ENCODE measurements at places on chromosomes 3 and 15. TPM values are rescaled to one million over a fixed set of nuclear protein-coding genes. Genes with fewer than 3 reads are reported as not detected.
A peak's percentile ranks its signal among the peaks of the same experiment; 100 is the strongest.

The TM4SF18 gene
- total RNA-seq = not detected

The MKRN2OS gene
- total RNA-seq = not detected

The GASK1A gene
- total RNA-seq = not detected

The GRAMD1C gene
- total RNA-seq = 12.2 TPM

The ALDH1L1 gene
- total RNA-seq = not detected

The C3orf20 gene
- total RNA-seq = 0.16 TPM

The NRG4 gene
- 0.93 TPM for total RNA-seq

The PRSS50 gene
- total RNA-seq = not detected

The FGF12 gene
- not detected for total RNA-seq

The HIGD2B gene
- total RNA-seq = 0.55 TPM

The SPTBN5 gene
- total RNA-seq = 1.1 TPM

- DNase-seq = no peak
- no peaks in the 10 kb centered on the region for H3K27me3 ChIP-seq
- H3K36me3 ChIP-seq = no peaks in the 10 kb centered on the region
- H3K27ac ChIP-seq = no peak overlapping the region
- no peaks in the 10 kb centered on the region for H3K4me1 ChIP-seq
These were observed 14.3 kb upstream of the BCL6 start for GRCh38 chr3:187759601-187760000.

DNA sequence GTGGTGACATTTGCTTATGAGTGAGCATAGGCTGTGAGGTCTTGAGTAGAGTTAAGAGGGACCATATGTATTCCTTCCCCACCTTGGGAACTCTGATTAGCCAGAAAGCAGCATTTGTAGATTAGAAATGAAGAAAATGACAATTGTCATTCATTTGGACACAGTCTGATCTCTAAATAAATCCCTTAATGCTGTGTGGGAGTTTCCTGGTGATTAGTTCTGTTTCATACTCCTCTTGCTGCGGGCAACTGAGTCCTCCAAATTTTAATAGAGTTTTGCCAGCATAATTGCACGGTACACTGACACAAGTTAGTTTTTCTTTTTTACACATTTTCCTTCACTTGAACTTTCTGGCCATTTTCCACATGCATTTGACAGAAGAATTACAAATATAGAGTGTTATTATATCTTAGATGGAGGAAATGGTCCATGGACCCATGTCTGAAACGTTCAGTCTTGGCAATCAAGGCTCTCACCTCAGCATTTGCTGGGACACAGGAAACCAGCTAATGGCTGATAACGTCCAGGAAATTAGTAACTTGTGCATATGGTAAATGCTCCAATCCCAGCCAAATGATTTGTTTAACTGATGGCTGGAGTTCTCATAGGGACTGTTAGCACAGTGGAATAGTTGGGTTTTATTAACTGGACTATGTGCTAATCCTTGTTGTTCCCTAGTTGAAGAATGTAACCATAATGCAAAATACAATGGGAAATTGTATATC is 321.2 kb downstream of the RBMS3 start:
- no peaks in the 10 kb centered on the region for H3K27me3 ChIP-seq

- H3K36me3 ChIP-seq = no peaks in the 10 kb centered on the region
- DNase-seq = no peak
- no peaks in the 10 kb centered on the region for H3K27me3 ChIP-seq
- peaks cover 8% of the 10 kb centered on the region for H3K4me1 ChIP-seq
- no peak overlapping the region for H3K27ac ChIP-seq
These were observed 584.4 kb upstream of the TBL1XR1 start for GRCh38 chr3:177781686-177782161.

DNA sequence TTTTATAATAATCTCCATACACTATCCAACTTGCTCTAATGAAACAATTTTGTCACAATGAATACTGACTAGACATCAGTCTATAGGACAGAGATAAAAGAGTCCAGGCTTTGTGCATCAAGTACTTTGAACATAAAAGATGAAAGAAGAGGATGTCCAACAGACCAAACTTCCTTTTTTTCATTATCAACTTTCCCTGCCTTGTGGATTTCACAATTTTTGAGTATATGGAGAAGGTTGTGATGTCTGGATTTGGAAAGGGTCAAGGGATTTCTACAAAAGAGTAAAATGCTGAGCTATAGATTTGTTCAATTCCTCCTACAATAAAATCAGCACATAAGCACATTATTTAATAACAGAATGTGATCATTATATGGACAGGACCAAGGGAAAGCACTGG is 25.7 kb downstream of the CD47 start:
- peaks cover 75% of the 10 kb centered on the region for H3K36me3 ChIP-seq
- H3K27ac ChIP-seq = peak overlapping the region; percentile 73
- no peaks in the 10 kb centered on the region for H3K27me3 ChIP-seq

- H3K4me3 ChIP-seq = no peak overlapping the region
- H3K4me1 ChIP-seq = peaks cover 28% of the 10 kb centered on the region
- no peak overlapping the region for H3K27ac ChIP-seq
- no peak for DNase-seq
These were observed 31.6 kb upstream of the TIMP4 start for GRCh38 chr3:12190221-12190807.

DNA sequence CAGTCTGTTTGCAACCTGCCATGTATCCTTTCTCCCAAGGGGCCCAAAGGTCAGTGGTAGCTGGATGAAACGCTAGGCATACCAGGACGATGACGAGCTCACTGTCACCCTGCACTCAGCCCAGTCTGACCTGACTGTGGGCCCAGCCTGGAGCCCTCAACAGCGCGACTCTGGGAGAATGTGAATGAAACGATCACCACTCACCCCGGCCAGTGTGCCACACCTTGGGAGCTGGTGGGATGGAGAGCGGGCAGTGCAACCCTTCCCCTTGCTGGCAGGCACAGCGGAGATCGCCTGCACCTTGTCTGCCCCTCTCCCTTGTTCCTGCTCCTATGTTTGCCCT is 27.2 kb downstream of the SRPRB start:
- no peaks in the 10 kb centered on the region for H3K4me1 ChIP-seq
- H3K27me3 ChIP-seq = no peaks in the 10 kb centered on the region
- H3K27ac ChIP-seq = no peak overlapping the region
- H3K4me3 ChIP-seq = no peak overlapping the region

- DNase-seq = no peak
- peaks cover 1% of the 10 kb centered on the region for H3K27me3 ChIP-seq
- no peak overlapping the region for H3K27ac ChIP-seq
- no peaks in the 10 kb centered on the region for H3K36me3 ChIP-seq
- H3K4me1 ChIP-seq = peaks cover 1% of the 10 kb centered on the region
These were observed 94.1 kb downstream of the MYH15 start for GRCh38 chr3:108416111-108416869.

DNA sequence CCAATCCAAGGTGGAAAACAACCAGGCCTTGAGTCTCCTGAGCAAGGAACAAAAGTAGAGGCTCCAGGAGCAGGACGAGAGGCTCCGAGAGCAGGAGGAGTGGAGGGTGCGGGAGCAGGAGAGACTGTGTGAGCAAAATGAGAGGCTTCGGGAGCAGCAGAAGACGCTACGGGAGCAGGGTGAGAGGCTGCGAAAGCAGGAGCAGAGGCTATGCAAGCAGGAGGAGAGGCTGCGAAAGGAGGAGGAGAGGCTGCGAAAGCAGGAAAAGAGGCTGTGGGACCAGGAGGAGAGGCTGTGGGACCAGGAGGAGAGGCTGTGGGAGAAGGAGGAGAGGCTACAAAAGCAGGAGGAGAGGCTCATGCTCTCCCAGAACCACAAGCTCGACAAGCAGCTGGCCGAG is 60.3 kb upstream of the UBE2Q2 start:
- H3K4me3 ChIP-seq = no peak overlapping the region
- H3K27ac ChIP-seq = no peak overlapping the region
- DNase-seq = no peak
- H3K4me1 ChIP-seq = peaks cover 6% of the 10 kb centered on the region

DNA sequence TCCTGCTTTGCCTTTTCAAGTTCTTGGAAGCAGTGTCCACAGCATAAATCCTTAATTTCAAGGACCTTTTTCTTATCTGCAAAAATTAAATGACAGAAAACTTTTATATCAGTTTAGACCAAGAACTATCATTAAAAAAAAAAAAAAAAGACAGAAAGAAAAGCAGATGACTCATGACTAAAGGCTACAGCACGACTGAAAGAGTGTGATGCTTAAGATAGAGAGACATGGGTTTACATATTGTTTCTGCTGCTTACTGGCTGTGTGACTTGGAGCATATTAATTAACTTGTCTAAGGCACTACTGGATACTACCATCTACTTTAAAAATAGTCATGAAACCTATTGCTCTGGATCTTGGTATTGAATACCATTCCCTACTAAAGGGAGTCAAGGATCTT is 62.3 kb downstream of the CEP152 start:
- H3K27me3 ChIP-seq = no peaks in the 10 kb centered on the region
- H3K27ac ChIP-seq = no peak overlapping the region
- DNase-seq = no peak
- H3K36me3 ChIP-seq = peaks cover 52% of the 10 kb centered on the region
- H3K4me1 ChIP-seq = no peaks in the 10 kb centered on the region
- no peak overlapping the region for H3K4me3 ChIP-seq

- H3K4me3 ChIP-seq = no peak overlapping the region
- no peaks in the 10 kb centered on the region for H3K36me3 ChIP-seq
- H3K27me3 ChIP-seq = no peaks in the 10 kb centered on the region
- H3K4me1 ChIP-seq = no peaks in the 10 kb centered on the region
These were observed 65.1 kb upstream of the LCTL start for GRCh38 chr15:66630801-66631351.

GRCh38 chr3:87727783-87728182 is 331.0 kb downstream of the CGGBP1 start:
- DNase-seq = no peak
- no peaks in the 10 kb centered on the region for H3K36me3 ChIP-seq

GRCh38 chr15:68992696-68993095 is 21.8 kb upstream of the NOX5 start:
- H3K27ac ChIP-seq = no peak overlapping the region
- no peaks in the 10 kb centered on the region for H3K4me1 ChIP-seq
- no peaks in the 10 kb centered on the region for H3K36me3 ChIP-seq
- no peak overlapping the region for H3K4me3 ChIP-seq
- no peak for DNase-seq

- peaks cover 12% of the 10 kb centered on the region for H3K36me3 ChIP-seq
- DNase-seq = no peak
- H3K4me1 ChIP-seq = peaks cover 30% of the 10 kb centered on the region
- H3K4me3 ChIP-seq = no peak overlapping the region
- H3K27me3 ChIP-seq = no peaks in the 10 kb centered on the region
These were observed 314.7 kb downstream of the LPP start for GRCh38 chr3:188468662-188469061.

DNA sequence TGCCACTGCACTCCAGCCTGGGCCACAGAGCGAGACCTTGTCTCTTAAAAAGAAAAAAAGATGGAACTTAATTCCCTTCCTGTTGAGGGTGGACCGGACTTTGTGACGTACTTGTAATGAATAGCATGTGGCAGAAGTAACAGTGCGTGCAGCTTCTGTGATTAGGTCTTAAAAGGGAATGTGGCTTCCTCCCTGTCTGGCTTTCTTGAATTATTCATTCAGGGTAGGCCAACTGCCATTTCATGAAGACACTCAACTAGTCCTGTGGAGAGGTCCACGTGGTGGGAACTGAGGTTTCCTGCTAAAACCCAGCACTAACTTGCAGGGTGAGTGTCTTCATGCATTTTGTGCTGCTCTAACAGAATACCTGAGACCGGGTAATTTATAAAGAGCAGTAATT is 98.9 kb upstream of the PIAS1 start:
- no peak for DNase-seq
- no peaks in the 10 kb centered on the region for H3K27me3 ChIP-seq
- H3K36me3 ChIP-seq = no peaks in the 10 kb centered on the region
- H3K4me1 ChIP-seq = peaks cover 10% of the 10 kb centered on the region
- H3K27ac ChIP-seq = no peak overlapping the region

GRCh38 chr3:72836416-72836815 is 11.8 kb downstream of the SHQ1 start:
- no peaks in the 10 kb centered on the region for H3K4me1 ChIP-seq
- peaks cover 71% of the 10 kb centered on the region for H3K36me3 ChIP-seq
- H3K27ac ChIP-seq = no peak overlapping the region
- H3K27me3 ChIP-seq = no peaks in the 10 kb centered on the region

GRCh38 chr15:35306361-35306981 is 221.4 kb upstream of the NANOGP8 start:
- H3K4me3 ChIP-seq = no peak overlapping the region
- DNase-seq = no peak
- H3K4me1 ChIP-seq = no peaks in the 10 kb centered on the region
- no peaks in the 10 kb centered on the region for H3K27me3 ChIP-seq
- H3K27ac ChIP-seq = no peak overlapping the region

- no peak for DNase-seq
- H3K4me1 ChIP-seq = no peaks in the 10 kb centered on the region
- H3K36me3 ChIP-seq = no peaks in the 10 kb centered on the region
- H3K27me3 ChIP-seq = no peaks in the 10 kb centered on the region
- H3K4me3 ChIP-seq = no peak overlapping the region
- no peak overlapping the region for H3K27ac ChIP-seq
These were observed 242.3 kb upstream of the ROBO1 start for GRCh38 chr3:80010021-80010571.

DNA sequence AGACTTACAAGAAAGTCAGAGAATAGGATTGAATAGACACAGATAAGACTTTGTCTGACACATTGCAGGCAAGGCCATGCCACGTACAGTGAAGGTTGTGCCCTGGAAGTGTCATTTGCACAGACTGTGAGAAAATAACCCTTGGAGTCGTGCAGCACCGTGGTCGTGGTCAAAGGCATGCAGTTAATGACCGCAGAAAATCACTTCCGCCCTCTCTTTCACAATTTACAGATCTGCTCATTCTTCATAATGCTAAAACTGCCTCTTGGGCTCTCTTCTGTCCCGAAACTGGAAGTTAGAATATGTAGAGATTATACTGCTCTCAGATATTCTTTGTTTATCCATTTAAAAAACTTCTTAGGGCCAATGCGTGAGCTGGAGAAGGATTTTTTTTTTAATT is 73.2 kb upstream of the CTXND1 start:
- H3K27ac ChIP-seq = no peak overlapping the region
- no peak for DNase-seq
- H3K27me3 ChIP-seq = peaks cover 7% of the 10 kb centered on the region
- H3K4me1 ChIP-seq = no peaks in the 10 kb centered on the region

GRCh38 chr3:179750720-179751328 is 98.0 kb downstream of the USP13 start:
- no peak overlapping the region for H3K27ac ChIP-seq
- no peak for DNase-seq
- no peak overlapping the region for H3K4me3 ChIP-seq
- H3K27me3 ChIP-seq = no peaks in the 10 kb centered on the region
- H3K36me3 ChIP-seq = peaks cover 23% of the 10 kb centered on the region

DNA sequence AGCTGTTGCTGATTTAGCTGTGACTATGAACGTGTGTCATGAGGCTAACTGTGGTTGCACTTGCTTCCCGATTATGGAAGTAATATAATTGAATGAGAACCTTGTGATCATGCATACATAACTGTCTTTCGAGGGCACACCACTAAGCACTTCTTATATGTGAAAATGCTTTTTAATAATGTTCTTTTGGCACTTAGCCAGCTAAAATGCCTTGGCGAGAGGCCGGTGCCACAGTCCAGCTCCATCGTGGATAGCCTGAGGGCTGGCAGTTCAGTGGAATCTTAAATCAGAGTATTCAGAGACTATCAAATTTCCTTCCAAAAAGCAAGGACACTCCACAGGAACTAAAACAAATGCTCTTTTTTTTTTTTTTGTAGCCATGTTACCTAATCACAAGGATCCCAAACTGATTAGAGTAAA is 161.6 kb upstream of the FRMD4B start:
- no peaks in the 10 kb centered on the region for H3K4me1 ChIP-seq
- no peak for DNase-seq
- no peaks in the 10 kb centered on the region for H3K36me3 ChIP-seq
- no peak overlapping the region for H3K4me3 ChIP-seq

GRCh38 chr3:170689893-170690660 is 104.2 kb upstream of the SLC7A14 start:
- no peaks in the 10 kb centered on the region for H3K4me1 ChIP-seq
- peaks cover 3% of the 10 kb centered on the region for H3K27me3 ChIP-seq
- peak; percentile 28 for DNase-seq
- H3K4me3 ChIP-seq = no peak overlapping the region
